Urothelium cell line (cell line): ENCODE measurements at places on chromosomes 13 and 19.

GRCh38 chr19:47545061-47545948 lies 27.6 kb downstream of the ZNF541 start:
- no peak for DNase-seq

GRCh38 chr19:1066748-1067340 lies at the start of gene ARHGAP45:
Gene ARHGAP45, plus strand, starts transcription at chr19:1067167. Its CDS starts 239 bp downstream, at chr19:1067406.
- no peak for DNase-seq

GRCh38 chr13:97266332-97266731 lies 44.2 kb downstream of the MBNL2 start:
- no peak for DNase-seq

DNA sequence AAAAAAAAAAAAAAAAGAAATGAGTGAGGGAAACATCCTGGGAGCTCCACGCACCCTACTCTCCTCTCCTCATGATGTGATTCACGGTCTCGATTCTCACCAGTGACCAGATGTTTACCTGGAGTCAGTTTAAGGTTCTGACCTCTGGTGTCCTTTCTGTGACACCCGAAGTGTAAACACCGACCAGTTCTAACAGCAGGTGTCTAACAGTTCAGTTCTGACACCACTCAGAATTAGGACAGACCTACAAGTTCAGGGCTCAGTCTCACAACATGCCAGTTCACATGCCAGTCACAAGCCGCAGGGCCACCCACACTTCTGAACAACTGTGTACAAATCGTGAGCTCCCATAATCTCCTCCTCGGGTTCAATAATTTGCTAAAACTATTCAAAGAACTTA lies 6.0 kb downstream of the ZNF564 start:
- no peak for DNase-seq

DNA sequence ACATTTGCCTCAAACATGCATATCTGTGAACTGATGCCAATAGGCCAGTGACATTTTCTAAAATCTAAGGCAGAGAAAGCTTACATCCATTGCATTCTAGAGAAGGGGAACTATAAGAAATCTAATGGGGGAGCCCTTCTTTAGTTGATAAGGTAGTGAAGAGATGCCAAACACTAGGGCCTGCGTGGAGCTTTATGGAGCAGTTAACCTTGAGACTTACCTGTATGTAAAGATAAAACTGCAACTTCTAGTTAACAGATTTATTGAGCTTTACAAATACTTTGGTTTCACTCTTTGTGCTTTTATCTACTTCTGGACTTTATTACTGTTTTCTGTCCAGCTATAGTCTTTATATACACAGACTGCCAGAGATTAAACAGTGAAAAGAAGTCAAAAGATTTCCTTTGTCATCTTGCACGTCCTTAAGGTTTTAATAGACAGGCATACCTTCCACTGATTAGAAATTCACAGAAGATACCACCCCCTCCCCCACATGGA lies 457.6 kb downstream of the KLF12 start:
- DNase-seq, result no peak

GRCh38 chr13:105638426-105638825 lies 897.0 kb downstream of the EFNB2 start:
- DNase-seq, result no peak
